Right atrium auricular region (tissue), 2 donors: ENCODE measurements at places on chromosomes 5 and 9.

GRCh38 chr9:114820776-114821501 is 15.1 kb upstream of the TNFSF15 start:
- H3K36me3 ChIP-seq = no peaks in the 10 kb centered on the region
- no peak overlapping the region for H3K27ac ChIP-seq
- DNase-seq = no peak
- H3K4me3 ChIP-seq = no peak overlapping the region
- no peaks in the 10 kb centered on the region for H3K27me3 ChIP-seq

GRCh38 chr9:99773468-99774138 is 48.1 kb upstream of the NR4A3 start:
- H3K4me1 ChIP-seq = no peaks in the 10 kb centered on the region
- H3K36me3 ChIP-seq = no peaks in the 10 kb centered on the region
- DNase-seq = no peak
- no peaks in the 10 kb centered on the region for H3K27me3 ChIP-seq
- no peak overlapping the region for H3K4me3 ChIP-seq

- no peak overlapping the region for H3K4me3 ChIP-seq
- H3K36me3 ChIP-seq = peaks cover 24% of the 10 kb centered on the region
- peak overlapping the region; percentile 90 for H3K27ac ChIP-seq
- H3K4me1 ChIP-seq = peaks cover 58% of the 10 kb centered on the region
- no peaks in the 10 kb centered on the region for H3K27me3 ChIP-seq
- DNase-seq = no peak
These were observed 27.4 kb downstream of the QRFP start for GRCh38 chr9:130869250-130869649.

GRCh38 chr5:42377496-42377895 is 45.7 kb upstream of the GHR start:
- H3K4me1 ChIP-seq = no peaks in the 10 kb centered on the region
- no peak overlapping the region for H3K4me3 ChIP-seq
- H3K27me3 ChIP-seq = no peaks in the 10 kb centered on the region
- H3K36me3 ChIP-seq = no peaks in the 10 kb centered on the region

DNA sequence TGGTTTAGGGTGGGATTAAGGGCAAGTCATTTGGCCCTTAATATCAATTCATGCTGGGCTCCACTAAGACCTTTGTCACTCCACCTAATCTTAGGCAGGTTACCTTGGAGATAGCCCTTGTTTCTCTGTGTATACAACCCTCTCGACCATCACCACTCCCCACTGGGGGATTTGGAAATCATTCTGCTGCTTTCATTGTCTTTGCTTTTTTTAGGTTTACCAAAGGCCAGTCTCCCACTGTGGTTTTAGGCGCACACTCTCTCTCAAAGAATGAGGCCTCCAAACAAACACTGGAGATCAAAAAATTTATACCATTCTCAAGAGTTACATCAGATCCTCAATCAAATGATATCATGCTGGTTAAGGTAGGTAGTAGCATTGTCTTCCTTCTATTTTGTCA is 6.2 kb downstream of the GZMK start:
- no peaks in the 10 kb centered on the region for H3K36me3 ChIP-seq
- DNase-seq = no peak
- H3K4me3 ChIP-seq = no peak overlapping the region
- H3K27ac ChIP-seq = no peak overlapping the region
- H3K4me1 ChIP-seq = no peaks in the 10 kb centered on the region

- no peaks in the 10 kb centered on the region for H3K27me3 ChIP-seq
- H3K36me3 ChIP-seq = peaks cover 19% of the 10 kb centered on the region
- no peak for DNase-seq
- H3K27ac ChIP-seq = no peak overlapping the region
- no peak overlapping the region for H3K4me3 ChIP-seq
- H3K4me1 ChIP-seq = peaks cover 19% of the 10 kb centered on the region
These were observed 9.3 kb upstream of the DOLPP1 start for GRCh38 chr9:129071526-129072126.

DNA sequence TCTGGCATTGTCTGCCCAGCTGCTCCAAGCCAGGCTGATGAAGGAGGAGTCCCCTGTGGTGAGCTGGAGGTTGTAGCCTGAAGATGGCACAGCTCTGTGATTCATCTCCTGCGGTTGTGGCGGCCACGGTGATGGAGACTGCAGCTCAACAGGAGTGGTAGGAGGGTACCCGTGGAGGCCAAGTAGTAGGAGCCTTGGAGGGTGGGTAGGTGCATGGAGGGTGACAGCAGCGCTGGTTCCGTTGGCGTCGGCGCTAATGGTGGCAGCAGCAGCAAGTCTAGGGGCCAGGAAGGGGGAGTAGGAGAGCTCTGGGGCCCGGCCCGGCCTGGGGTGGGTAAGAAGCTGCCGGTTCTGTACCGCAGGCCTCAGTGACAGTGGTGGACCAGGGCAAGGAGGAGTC is 22.4 kb upstream of the TRIM52 start:
- no peaks in the 10 kb centered on the region for H3K27me3 ChIP-seq
- H3K27ac ChIP-seq = no peak overlapping the region
- no peaks in the 10 kb centered on the region for H3K36me3 ChIP-seq
- H3K4me3 ChIP-seq = no peak overlapping the region
- no peaks in the 10 kb centered on the region for H3K4me1 ChIP-seq
- no peak for DNase-seq

GRCh38 chr5:57684299-57684702 is 201.7 kb upstream of the ACTBL2 start:
- H3K4me3 ChIP-seq = no peak overlapping the region
- no peaks in the 10 kb centered on the region for H3K27me3 ChIP-seq
- no peak overlapping the region for H3K27ac ChIP-seq
- DNase-seq = no peak
- H3K4me1 ChIP-seq = no peaks in the 10 kb centered on the region
- no peaks in the 10 kb centered on the region for H3K36me3 ChIP-seq

- H3K4me3 ChIP-seq = no peak overlapping the region
- H3K36me3 ChIP-seq = no peaks in the 10 kb centered on the region
- H3K27me3 ChIP-seq = no peaks in the 10 kb centered on the region
- H3K27ac ChIP-seq = no peak overlapping the region
These were observed 93.6 kb upstream of the TNC start for GRCh38 chr9:115211413-115212124.

- DNase-seq = peak; percentile 84
- no peaks in the 10 kb centered on the region for H3K36me3 ChIP-seq
- H3K4me3 ChIP-seq = no peak overlapping the region
- peak overlapping the region; percentile 84 for H3K27ac ChIP-seq
- no peaks in the 10 kb centered on the region for H3K27me3 ChIP-seq
These were observed 65.6 kb downstream of the COL5A1 start for GRCh38 chr9:134707031-134707680.

GRCh38 chr5:140114341-140115185 is 654 bp downstream of the PURA start:
- peak; percentile 66 for DNase-seq
- H3K4me3 ChIP-seq = peak overlapping the region; percentile 84
- H3K36me3 ChIP-seq = no peaks in the 10 kb centered on the region
- peaks cover 65% of the 10 kb centered on the region for H3K4me1 ChIP-seq
- H3K27ac ChIP-seq = peak overlapping the region; percentile 88
- no peaks in the 10 kb centered on the region for H3K27me3 ChIP-seq

DNA sequence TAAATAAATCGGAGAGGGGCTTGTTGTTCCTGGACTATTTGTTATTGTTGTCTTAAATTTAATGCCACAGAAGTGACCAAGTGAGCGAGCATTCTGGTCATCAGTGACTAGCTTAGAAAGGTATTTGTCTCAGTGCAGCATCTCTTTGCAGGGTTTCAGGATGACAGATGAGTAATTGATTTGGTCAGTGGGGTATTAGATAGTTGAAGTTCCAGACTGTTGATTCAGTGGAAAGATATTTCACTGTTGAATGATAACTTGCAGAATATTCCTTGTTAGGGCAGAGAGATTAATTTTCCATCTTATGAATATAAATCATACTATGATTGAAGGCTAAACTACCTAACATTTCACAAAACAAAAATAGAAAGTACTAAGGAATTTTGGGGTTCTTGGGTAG is 122.4 kb downstream of the TRIO start:
- H3K27ac ChIP-seq = no peak overlapping the region
- no peak for DNase-seq
- H3K4me1 ChIP-seq = no peaks in the 10 kb centered on the region
- no peak overlapping the region for H3K4me3 ChIP-seq
- no peaks in the 10 kb centered on the region for H3K27me3 ChIP-seq
- H3K36me3 ChIP-seq = no peaks in the 10 kb centered on the region

GRCh38 chr5:2894736-2895135 is 143.3 kb upstream of the IRX2 start:
- DNase-seq = peak; percentile 13
- no peak overlapping the region for H3K27ac ChIP-seq
- no peaks in the 10 kb centered on the region for H3K27me3 ChIP-seq

DNA sequence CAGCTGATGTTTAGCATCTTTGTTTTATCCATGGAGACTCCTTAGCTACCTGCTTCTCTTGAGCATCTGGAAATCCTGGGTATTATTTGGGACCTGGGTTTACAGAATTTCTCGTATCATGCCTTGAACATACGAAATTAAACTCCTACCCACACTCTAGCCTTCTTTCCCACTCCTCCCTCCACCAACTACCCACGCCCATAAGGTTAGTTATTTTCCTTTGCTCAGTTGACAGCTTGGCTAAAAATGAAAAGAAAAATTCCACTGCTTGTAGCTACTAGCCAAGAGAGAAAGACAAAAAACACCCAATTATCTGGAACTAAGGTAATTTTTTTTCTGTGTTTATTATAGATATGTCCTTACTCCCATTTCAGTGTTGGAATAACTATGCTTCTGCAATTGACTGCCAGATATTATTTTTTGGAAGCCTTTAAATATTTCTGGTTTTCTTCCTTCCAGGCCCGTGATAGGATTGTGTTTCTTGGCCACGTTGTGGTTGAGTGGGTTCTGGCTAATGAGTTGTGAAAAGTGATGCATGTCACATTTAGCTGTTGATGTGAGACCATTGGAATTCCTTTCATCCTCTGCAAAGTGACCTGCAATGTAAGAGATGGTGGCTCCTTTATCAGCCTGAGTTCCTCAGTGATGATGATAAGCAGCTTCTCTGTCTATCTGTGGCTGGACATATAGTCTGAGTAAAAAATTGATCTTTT is 308.1 kb downstream of the LRRC70 start:
- H3K27me3 ChIP-seq = no peaks in the 10 kb centered on the region
- H3K36me3 ChIP-seq = no peaks in the 10 kb centered on the region
- H3K4me1 ChIP-seq = peaks cover 9% of the 10 kb centered on the region
- DNase-seq = no peak
- H3K27ac ChIP-seq = no peak overlapping the region

DNA sequence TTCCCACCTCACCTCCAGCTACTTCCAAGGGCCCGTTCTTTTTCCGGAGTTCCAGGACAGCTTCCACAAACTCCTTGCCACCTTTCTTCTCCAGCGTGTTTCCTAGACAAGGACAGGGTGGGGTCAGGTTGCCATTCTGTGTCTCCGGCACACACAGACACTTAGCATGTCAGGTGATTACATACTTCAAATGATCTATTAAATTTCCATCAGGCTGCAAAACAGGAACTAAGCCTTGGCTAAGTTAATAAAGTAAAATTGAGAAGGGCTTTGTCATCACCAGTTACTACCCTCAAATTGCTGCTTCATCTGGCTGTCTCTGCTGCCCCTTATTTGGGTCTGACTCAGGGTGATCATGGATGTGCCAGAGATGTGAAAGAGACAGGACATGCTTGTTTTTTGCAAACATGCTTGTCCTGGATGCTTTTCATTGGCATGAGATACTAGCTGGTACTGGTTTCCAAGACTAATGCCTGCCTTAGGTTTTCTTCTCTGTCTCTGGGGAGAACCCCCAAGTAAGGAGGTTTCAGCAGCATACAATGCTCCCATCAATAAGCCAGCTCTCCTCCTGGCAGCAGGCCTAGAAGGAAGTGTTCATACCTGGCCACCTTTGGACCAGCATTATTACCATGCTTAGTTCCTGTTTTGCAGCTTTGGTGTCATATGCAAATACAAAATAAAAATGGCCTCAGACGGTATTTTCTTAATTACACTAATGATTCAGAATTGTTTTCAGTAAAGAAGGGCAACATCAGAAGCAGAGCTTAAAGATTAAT is 52.9 kb downstream of the MACROH2A1 start:
- H3K27ac ChIP-seq = no peak overlapping the region
- no peaks in the 10 kb centered on the region for H3K27me3 ChIP-seq
- H3K4me3 ChIP-seq = no peak overlapping the region
- H3K36me3 ChIP-seq = peaks cover 65% of the 10 kb centered on the region
- peaks cover 9% of the 10 kb centered on the region for H3K4me1 ChIP-seq

GRCh38 chr9:135963938-135964337 is 2.8 kb upstream of the UBAC1 start:
- no peak overlapping the region for H3K4me3 ChIP-seq
- no peaks in the 10 kb centered on the region for H3K36me3 ChIP-seq
